ENCODE measurements at places on chromosomes 16 and 17. TPM values are rescaled to one million over a fixed set of nuclear protein-coding genes. Genes with fewer than 3 reads are reported as not detected.

GRCh38 chr17:80758481-80759376, 214.1 kb downstream of the RPTOR start:
- DNase-seq: no peak

GRCh38 chr17:69637446-69638156, 223.1 kb downstream of the MAP2K6 start:
- DNase-seq: no peak

GRCh38 chr16:8893976-8894690, 12.0 kb downstream of the LITAFD start:
- DNase-seq: no peak

DNA sequence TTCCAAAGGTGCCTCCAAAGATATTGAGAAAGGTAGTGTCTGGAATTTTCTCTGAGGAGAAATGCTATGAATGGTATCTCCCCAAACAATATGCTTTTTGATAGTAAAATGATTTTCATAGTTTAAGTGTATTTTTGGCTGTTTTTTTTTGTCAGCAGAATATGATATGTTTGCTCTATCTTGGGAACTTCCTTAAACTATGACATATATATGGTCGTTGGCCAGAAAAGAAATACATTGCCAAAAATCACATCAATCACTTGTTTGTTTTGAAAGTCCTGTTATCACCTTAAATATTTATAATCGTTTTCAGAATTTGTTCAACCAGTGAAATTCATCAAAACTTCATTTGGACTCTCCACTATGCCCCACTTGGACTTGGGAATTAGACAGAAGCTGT, 816.9 kb downstream of the CDH11 start:
- DNase-seq: no peak

Gene HLF
- polyA plus RNA-seq: 5.7 TPM

GRCh38 chr16:81492965-81493754, 48.6 kb downstream of the CMIP start:
- no peak for DNase-seq

Gene FAAP100
- 34.7 TPM for polyA plus RNA-seq

- DNase-seq: peak; percentile 78
Observed at GRCh38 chr17:70074956-70075355, at the start of gene KCNJ16. KCNJ16 (plus strand) TSS chr17:70075225; CDS start chr17:70132088, 56,863 bp downstream.

Gene OR4D1
- polyA plus RNA-seq: 0.08 TPM
